ENCODE measurements at places on chromosomes 16 and 17.

- DNase-seq: no peak
Observed at GRCh38 chr17:77548967-77549366, 408.2 kb downstream of the SEC14L1 start.

- no peak for DNase-seq
Observed at GRCh38 chr16:85689285-85689949, 663 bp upstream of the GINS2 start.

DNA sequence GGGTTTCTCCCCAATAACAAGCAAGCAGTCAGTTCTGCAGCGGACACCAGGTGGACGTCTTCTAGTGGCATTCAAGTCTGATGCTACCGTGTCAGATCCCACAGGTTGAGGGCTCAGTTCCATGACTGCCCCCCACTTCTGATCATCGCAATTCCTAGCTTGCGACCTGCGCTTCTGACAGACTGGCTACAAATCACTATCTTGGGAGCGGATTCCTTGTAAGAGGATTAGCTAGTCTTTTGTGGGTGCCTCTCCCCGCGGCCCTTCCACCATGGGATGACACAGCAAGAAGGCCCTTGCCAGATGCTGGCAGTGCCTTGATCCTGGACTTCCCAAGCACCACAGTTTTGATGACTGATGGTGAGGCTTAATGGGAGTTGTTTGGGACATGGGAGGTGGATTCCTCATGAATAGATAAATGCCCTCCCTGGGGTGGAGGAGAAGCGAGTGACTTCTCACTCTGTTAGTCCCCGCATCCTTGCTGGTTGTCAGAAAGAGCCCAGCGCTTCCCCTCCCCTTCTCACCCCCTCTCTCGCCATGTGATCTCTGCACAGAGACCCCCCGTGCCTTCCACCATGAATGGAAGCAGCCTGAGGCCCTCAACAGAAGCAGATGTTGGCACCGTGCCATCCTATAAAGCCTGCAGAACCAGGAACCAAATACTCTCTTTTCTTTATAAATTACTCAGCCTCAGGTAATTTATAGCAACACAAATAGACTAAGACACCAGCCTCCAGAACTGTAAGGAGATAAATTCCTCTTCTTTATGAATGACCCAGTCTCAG lies 19.1 kb downstream of the CDIP1 start:
- DNase-seq: no peak

DNA sequence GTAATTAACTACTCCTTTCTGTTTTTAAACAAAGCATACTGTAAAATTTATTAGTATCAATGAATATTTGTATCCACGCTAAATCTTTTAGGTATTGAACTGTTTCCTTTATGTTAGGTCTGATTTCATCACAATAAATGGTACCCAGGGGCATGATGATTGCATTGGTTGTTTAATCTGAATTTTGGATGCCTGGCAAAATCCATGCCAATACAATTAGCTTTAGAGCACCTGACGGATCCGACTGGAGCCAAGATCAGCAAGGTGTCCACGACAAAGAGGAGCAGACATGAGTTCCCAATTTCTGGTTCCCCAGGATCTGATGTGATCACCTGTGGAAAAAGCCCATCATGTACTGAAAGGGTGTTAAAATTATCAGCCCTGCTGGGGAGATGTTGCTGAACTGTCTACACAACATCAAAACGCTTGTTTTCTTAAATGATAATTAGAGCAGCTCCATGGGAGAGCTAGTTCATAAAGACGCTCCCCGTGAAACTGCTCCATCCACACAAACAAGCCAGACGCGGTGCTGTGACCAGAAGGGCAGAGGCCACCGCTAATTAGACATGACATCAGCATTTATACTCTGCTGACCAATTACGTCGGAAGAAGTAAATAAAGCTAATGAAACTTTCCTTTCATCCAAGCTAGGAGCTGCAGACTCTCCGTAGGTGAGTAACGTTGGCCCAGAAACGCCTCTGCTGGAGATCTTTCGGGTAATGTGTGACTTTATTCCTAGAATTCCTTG lies 151.7 kb downstream of the CPPED1 start:
- no peak for DNase-seq

DNA sequence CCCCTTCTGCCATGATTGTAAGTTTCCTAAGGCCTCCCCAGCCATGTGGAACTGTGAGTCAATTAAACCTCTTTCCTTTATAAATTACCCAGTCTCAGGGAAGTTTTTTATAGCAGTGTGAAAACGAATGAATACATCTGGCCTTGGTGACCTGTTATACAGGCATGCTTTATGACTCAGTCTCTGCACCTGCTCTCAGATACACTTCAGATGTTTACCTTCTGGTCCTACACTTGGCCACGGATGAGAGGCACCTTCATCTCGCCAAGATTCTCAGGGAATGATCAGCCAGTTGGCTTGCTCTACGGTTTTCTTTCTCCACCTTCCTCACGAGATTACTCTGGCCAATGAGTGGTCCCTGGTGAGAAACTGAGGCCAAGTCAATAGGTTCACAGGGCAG lies 304.7 kb downstream of the CA10 start:
- DNase-seq: no peak

GRCh38 chr16:46774743-46775177 lies 26.6 kb upstream of the MYLK3 start:
- DNase-seq: no peak

- no peak for DNase-seq
Observed at GRCh38 chr17:56876766-56877179, 37.1 kb downstream of the TRIM25 start.

- DNase-seq: peak; percentile 29
Observed at GRCh38 chr16:75764154-75764768, 38.0 kb upstream of the CPHXL start.

- no peak for DNase-seq
Observed at GRCh38 chr16:78196502-78196901, 97.0 kb downstream of the WWOX start.
